ENCODE measurements at places on chromosomes 13 and 19.

GRCh38 chr13:110042253-110042950 lies 256.0 kb upstream of the IRS2 start:
- DNase-seq: no peak

- DNase-seq: no peak
These were observed 109.5 kb upstream of the TSC22D1 start for GRCh38 chr13:44685641-44686040.

- no peak for DNase-seq
These were observed at the start of gene URAD for GRCh38 chr13:27988520-27988919. URAD (minus strand) TSS chr13:27988693; CDS start chr13:27988637, 56 bp downstream.

DNA sequence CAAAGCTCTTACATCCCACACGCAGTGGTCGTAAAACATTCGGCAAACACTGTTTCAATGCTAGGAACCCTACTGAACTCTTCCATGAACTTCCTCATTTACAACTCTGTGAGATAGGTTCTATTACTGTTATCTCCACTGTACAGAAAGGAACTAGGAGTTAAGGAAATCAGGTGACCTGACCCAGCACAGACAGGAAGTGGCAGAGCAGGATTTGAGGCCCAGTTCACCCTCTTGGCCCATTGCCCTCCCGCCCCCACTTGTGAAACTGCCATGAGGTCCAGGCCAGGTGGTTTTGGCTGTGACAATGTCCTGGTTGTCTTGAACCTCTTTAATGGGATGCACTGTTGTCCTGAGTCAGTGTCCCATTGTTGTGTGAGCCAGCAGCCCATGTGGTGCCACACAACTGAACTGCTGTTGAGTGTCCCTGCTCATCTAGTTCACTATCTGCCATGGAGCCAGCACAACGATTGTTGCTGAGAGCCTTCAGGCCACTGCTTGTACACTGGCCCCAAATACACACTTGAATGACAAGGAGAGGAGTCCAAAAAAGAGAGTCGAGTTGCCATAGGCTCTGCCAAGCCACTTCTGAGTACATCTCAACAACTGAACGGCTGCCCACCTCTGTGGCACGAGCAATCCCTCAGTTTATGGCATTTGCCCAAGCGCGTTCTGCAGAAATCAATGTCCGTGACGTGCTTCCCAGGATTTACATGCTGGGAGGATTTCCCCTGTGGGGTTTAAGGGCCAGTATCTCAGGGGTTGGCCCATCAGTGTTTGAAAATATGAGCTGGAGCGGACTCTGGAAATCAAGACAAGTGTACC lies 484.6 kb downstream of the TSHZ3 start:
- DNase-seq: no peak

DNA sequence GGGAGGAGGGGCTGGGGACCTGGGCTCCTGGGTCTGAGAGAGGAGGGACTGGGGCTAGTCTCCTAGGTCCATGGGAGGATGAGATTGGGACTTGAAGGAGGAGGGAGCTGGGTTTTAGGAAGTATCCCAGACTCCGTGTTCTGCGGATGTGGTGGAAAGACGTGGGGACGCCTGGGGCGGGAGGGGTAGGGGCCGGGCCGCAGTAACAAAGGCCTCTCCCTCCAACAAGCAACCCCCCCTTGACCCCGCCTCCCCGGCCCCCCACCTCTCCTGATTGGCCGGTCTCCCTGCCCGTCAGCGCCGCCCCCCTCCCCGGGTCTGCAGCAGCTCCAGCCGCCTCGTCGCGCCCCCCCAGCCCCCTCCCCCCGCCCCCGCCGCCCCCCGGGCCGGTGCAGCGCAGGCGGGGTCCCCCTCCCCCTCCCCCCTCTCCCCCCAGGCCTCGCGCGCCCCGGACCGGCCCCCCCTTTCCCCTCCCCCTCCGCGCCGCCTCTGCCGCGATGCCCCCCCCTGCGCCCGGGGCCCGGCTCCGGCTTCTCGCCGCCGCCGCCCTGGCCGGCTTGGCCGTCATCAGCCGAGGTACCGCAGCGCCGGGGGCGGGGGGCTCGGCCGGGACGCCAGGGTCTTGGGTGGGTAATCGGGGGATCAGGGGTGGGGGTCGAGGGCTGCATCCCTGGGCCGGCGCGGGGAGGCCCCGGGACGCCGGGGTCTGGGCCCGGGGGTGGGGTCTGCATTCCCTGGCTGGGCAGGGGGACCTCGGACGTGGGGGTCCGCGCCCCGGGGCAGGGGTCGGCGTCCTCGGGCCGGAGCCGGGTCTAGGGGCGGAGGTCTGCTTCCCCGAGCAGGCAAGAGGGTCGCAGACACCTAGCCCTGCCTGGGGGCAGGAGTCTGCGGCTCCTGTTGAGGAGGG lies at the start of gene IGLON5:
Gene IGLON5, plus strand, starts transcription at position 294 of the 907 bp plus-strand sequence. Its CDS starts 204 bp downstream, at position 498.
- DNase-seq: no peak

- no peak for DNase-seq
These were observed 30.3 kb upstream of the CACTIN start for GRCh38 chr19:3656747-3657394.

DNA sequence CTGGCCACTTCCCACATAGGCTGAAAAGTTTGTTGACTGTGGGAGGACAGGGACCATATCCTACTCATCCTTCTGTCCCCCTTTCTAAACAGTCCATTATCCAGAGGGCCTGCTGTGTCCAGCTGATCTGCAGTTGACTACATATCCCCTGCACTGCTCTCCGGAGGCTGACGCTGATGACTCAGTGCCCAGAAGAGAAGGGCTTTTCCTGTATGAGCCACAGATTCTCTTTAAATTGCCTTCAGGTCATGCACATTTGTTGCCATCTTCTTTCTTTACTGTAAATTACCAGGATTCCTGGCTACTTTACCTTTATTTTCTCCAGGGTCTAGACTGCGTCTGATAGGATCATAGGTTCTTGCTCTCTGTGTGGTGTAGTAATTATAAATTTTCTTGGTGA lies 125.2 kb downstream of the LACC1 start:
- no peak for DNase-seq

All from LNCaP clone FGC (cell line).